Omental fat pad (tissue), 4 donors: ENCODE measurements at places on chromosomes 3 and 15. TPM values are rescaled to one million over a fixed set of nuclear protein-coding genes. Genes with fewer than 3 reads are reported as not detected.

DNA sequence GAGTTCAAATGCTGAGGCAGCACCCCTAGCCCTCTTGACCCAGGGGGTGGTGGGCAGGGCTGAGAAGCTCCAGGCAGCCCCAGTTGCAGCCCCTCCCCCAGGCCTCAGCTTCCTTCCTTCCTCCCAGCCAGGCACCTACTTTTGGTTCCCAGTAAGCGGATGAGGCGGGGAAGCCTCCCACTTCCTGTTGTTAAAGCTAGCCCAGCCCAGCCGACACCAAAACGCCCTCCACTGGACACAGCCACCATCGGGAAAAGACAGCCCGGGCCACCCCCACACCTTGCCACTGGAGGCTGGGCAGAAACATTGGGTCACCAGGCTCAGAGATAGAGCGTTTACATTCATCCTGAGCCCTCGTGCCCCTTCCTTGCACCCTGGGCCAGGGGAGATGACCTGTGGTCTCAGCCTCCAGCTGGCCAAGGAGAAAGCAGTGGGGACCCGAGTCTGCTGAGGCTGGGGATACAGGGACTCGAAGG lies 3.5 kb downstream of the DUSP7 start:
- peak; percentile 52 for DNase-seq

DNA sequence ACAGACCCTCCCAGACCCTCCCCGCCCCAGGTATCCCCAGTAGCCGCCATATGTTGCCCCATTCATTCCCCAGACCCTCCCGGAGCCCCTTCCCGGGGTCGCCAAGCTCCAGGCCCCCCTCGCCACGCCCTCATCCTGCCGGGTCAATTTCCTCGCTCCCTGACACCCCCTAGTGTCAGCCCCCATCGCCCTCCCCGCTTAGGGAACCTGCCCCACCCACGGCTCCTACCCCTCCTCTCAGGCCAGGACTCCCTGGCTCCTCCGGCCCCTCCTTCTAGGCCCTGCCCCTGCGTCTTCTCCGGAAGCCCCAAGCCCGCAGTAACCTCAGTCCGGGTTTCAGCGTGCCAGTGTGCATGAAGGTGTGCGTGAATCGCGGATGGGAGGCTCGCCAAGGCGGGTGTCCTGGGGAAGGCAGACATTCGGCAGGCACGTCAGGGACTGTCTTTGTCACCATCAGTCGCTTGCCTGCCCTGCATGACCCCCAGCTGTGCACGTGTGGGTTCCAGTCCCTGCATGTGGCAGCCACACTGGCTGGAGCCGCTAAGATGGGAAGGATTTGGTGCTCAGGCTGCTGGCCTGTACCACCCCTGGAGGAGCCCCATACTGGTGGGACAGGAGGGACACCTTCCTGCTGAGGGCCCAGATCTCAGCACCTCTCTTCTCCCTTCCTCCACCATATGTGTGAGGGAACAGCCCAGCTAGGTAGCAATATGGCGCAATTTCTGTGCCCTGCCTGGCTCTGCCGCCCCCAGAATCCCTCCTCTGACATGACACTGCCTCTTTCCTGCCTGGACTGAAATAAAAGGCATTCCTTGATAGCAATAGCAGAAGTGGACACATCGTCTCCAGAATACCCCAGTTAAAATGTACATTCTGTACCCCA lies 693 bp downstream of the DISP2 start:
- no peak for DNase-seq

DNA sequence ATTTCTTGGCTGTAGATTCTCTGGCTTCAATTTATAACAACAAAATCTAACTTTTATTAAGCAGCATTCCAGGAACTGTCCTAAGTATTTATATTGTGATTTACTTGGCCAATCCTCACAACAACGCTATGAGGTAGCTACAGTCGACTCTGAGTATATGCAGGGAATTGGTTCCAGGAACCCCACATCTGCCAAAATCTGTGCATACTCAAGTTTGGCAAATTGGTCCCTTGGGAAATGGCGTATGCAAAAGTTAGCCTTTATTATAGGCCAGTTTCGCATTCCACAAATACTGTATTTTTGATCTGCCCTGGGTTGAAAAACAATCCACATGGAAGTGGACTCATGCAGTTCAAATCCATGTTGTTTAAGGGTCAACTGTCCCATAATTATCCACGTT lies 53.9 kb downstream of the RAP2B start:
- no peak for DNase-seq

DNA sequence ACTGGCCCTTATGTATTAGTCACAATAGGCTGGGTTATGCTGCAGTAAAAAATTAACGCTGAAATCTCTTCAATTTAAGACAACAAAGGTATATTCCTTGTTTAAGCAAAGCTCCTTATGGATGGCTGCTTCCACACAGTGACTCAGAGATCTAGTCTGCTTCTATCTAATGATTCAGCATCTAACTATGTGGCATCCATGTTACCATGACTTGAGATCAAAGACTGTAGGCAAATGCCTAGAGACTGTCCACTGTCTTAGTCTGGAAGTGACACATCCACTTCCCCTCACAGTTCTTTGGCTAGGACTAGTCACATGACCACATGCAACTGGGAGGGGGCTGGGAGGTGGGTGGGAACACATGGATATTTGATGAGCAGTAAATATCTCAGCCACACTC lies 61.3 kb upstream of the PSMD6 start:
- no peak for DNase-seq

DNA sequence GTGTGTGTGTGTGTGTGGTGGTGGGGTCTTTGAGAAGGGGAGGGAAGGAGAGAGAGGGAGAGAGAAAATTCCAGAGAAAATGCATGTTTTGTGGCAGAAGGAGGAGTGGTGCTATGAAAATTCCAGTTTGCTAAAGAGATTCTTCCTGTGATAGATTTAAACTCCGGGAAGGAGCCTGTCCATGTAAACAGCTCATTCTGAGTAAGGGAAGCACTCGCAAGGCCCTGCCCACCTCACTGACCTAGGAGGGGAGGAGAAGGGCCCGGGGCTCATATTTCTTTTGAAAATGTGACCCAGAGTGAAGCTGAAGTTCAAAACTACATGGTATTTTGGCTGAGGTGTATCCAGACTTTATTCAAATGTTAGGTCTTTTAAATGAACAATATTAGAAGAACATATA lies 41.3 kb downstream of the ADAMTSL3 start:
- no peak for DNase-seq

DNA sequence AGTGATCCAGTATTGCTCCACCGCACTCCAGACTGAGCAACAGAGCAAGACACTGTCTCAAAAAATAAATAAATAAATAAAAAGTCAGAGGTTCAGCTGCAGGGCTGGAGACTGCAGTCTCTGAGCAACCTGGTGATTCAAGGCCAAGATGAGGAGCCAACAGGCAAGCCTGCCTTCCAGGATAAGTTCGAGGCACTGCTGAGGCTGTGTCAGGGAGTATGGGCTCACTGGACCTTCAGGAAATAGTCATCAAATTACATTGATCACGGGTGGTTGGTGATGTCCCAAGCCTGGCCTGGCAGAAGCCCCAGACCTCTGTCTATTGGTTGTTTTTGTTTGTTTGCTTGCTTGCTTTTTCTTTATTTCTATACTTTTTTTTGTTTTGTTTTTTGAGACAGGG lies 41.5 kb downstream of the IDH2 start:
- DNase-seq, result no peak

DNA sequence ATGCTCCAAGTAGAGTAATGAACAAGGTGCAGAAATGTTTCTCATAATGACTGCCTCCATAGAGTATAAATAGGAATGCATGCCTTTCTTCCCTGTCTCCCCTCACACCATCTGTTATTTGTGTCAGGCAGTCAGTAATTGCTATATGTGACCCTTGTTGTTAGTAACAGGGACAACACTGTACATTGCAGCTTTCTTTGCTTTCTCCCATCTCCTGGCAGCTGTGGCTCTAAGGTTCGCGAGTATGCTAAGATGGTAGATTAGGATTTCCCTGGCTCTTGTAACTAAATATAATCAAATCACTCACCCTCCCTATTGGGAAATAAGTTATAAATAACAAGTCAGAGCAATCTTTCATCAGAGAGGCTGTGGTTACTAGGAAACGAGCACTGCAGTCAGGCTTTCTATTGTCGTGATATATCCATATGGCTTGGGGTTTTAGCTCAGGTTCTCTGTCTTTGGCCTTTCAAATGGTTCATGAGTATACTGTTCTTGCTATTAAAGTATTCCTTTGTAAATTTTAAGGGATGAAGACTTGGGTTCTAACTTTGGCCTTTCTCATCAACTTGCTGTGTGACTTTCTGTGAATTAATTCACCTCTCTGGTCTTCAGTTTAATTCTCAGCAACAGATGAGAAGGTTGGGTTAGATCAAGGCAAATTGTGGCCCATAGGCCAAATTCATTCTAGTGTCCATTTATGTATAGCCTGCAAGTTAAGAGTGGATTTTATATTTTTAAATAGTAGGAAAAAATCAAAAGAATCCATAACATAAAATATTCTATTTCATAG lies 8.1 kb upstream of the MINDY4B start:
- DNase-seq, result no peak

DNA sequence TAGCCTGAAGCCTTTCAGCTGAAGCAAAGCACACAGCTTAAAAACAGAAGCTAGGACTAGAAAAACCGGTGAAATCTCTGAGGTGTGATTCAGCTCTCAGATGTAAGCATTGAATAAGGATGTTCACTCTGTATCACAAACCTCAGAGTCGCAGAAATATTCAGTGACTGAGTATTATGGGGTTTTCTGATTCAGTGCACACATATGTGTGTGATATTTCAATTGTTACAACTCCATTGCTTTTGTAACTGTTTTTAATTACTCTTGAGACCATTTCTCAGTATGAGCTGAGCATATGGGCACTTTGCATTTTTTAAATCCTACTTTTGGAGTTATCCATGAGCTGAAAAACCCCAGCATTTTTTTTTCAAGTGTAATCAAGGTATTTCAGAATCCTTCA lies 868.8 kb downstream of the NTRK3 start:
- DNase-seq, result no peak

GRCh38 chr3:171412054-171412453 lies 48.2 kb downstream of the TNIK start:
- DNase-seq, result no peak

DNA sequence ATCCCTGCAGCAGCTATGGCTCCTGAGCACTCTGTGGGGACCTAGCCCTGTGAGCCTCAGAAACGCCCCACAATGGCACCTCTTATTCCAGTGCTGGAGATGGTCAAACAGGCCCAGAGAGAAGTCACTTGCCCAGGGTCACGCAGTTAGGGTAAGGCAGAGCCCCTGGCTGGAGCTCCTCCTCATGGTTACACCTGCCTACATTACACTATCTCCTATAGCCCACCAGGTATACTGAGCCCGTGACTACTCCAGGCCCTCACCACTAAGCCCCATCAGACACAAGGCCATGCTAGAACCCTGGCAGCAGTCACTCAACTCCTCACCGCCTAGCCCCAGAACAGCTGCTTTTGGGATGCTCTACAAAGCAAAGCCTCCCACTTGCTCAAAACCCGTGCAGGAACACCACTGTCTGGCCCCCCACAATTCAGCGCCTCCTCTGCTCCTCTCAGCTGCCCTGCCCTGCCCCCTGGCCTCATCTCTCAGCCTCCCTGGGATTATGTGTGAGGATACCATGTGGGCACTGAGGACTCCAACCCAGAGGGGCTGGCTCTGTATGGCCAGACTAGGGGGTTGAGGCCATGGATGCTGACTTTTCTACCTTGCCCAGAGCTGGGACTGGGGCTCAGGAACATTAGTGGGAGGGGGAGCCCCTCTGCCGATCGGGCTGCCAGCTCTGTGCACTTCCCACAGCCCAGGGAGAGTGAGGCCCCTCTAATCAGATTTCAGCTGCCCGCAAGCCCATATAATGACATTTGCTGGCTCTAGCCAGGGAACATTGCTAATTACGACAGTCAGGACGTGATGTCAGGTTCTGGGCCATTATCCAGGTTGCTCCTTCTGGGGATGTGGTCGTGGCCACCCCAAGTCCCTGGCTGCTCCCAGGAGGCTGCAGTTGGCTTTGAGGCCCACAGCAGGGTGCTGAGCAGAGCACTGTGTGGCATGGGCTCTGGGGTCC lies 4.0 kb downstream of the NT5DC2 start:
- no peak for DNase-seq

DNA sequence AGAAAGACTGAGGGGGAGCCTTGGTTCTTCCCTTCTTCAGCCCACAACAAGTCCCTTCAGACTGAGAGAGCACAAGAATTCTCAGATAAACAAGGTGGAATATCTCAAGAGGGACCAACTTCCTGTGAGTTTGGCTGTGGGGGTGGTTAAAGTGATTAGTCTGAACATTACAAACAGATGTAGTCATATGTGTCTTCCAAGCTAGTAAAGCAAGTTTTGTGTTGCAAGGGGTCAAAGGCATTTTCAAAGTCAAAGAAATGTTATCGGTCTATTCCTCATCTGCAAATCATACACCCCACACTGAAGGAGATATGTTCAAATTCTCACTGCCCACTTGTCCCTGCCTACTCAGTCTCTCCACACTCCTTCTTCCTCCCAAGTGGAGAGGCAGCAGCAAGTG lies 242.5 kb downstream of the FAM43A start:
- no peak for DNase-seq

- no peak for DNase-seq
Measured at GRCh38 chr3:49727924-49728361, 4.2 kb upstream of the GMPPB start.

The BMF gene
- 5.8 TPM for total RNA-seq

The WDR6 gene
- 75.8 TPM for total RNA-seq

The SLC28A1 gene
- total RNA-seq, result not detected

The ANKUB1 gene
- total RNA-seq, result not detected

The DPPA4 gene
- total RNA-seq, result not detected

The ALAS1 gene
- total RNA-seq, result 31.1 TPM

The NAA50 gene
- 167 TPM for total RNA-seq

The IMPG2 gene
- total RNA-seq, result 0.24 TPM

The THOC7 gene
- 68.7 TPM for total RNA-seq

The IL16 gene
- 22.7 TPM for total RNA-seq
